Type B pancreatic cell (in vitro differentiated cells): ENCODE measurements at places on chromosomes 2 and 18.

DNA sequence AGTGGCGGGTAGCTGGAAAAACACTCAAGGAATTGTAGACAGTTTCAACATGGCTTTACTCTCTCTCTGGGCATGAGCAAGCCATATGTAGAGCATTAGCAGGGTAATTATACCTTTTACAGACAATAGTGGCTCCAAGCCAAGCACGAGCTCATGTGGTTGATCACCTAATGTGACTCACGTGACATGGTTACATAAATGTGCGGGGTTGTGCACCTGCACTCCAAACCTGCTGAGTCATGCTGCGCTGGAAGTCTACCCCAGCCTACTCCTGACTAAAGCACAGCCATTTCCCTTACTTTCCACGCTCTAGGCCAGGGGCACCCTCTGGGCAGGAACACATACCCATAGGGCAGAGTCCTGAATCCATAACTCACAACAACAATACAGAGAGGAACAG is 232.8 kb downstream of the MBD5 start:
- no peak for DNase-seq

DNA sequence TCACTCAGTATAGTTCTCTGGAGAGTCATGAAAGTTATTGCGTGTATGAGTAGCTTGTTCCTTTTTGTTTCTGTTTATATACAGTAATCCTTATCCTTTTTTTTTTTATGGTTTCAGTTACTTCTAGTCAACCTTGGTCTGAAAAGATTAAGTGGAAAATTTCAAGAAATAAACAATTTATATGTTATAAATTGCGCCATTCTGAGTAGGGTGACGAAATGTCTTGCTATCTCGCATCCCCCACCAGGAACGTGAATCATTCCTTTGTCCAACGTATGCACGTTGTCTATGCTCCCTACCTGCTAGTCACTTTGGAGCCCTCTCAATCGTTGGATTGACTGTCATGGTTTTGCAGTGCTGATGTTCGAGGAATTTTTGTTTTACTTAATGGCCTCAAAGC is 60.4 kb downstream of the FAM117B start:
- no peak for DNase-seq

DNA sequence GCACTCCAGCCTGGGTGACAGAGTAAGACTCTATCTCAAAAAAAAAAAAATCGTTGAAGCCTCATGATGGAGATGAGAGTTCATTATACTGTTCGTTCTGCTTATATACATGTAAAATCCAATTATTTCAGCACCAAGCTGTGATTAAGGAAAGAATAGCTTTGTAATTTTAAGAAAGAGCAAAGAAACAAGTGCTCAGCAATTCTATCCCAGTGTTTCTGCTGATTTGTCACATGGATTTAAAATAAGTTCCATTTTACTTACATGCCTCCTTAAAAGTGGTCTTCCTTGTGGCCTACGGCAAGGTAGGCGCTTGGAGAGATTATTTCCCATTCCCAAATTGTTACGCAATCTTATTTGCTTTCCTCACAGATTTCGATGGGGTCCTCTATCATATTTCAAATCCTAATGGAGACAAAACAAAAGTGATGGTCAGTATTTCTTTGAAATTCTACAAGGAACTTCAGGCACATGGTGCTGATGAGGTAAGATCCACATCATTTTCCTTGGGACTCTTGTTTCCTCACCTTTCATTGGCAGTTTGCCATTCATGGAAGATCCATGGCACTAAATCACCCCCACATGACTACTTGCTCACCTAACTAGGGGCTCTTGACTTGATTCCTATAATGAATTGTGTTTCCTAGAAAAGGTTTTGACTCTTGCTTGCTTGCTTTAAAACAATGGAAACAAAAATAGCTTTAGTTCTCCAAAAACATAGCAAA is 11.5 kb downstream of the ARPC2 start:
- no peak for DNase-seq

DNA sequence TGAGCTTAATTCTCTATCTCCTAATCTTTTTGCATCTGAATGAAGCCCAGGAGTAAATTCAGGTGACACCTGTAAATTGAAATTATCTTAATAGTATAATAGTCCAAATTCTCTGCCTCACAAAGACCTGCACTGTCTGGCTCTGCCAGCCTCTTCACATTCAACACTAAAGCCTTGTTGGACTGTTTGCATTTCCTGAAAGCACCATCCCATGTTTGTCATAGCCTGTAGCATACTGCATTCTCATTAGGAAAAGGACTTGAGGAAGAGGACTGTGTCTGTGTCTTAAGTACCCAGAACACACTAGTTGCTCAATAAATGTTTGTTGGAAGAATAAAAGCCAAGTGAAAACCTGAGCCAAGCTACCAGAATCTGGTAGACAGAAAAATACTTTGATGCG is 42.9 kb upstream of the GRHL1 start:
- DNase-seq: no peak

DNA sequence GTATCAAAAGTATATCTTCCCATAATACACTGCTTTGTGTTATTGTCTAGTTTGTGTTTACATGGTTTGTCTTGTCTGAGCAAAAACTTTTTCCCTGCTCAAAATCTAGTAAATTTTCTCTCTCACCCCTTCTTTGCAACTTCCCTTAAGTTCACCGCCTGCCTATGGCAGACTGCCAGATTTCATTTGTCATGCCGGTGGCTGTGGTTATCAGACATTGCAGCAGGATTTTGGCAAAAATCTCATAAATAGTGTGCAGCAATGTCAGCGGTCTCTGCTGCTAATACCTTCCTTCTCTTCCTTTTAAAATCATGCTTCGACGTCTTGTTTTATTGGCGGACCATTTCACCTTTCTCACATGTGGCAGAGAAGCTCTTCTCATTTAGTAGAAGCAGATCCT is 45.6 kb upstream of the TMEM178A start:
- DNase-seq: no peak
